ENCODE measurements at places on chromosomes 3 and 15. TPM values are rescaled to one million over a fixed set of nuclear protein-coding genes. Genes with fewer than 3 reads are reported as not detected.

DNA sequence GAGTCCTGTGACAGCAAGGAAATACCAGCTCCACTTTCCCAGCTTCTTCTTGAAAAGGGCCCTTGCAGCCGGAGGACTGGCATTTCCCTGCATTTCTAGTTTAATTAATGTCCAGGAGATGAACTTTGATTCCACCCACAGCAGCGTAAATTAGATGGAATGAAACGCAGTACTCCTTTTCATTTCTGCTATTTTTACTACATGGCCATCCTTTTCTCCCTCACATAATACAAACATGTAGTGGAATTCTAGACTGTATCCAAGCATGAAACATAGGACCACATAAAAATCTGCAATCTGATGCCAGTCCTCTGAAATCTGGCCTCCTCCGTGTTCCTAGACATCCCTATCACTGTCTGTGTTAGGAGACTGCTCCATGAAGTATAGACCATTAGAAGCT lies 403.2 kb downstream of the NR2F2 start:
- H3K27ac ChIP-seq, result no peak overlapping the region
- no peaks in the 10 kb centered on the region for H3K27me3 ChIP-seq
- H3K4me1 ChIP-seq, result no peaks in the 10 kb centered on the region
- DNase-seq, result no peak
- no peak overlapping the region for H3K4me3 ChIP-seq
- no peaks in the 10 kb centered on the region for H3K36me3 ChIP-seq

GRCh38 chr3:173371848-173372487 lies 25.6 kb upstream of the NLGN1 start:
- no peaks in the 10 kb centered on the region for H3K4me1 ChIP-seq
- H3K36me3 ChIP-seq, result no peaks in the 10 kb centered on the region
- no peak overlapping the region for H3K4me3 ChIP-seq
- no peak overlapping the region for H3K27ac ChIP-seq

KBTBD8 gene
- total RNA-seq, result not detected

- H3K4me3 ChIP-seq, result no peak overlapping the region
- H3K4me1 ChIP-seq, result no peaks in the 10 kb centered on the region
- H3K36me3 ChIP-seq, result no peaks in the 10 kb centered on the region
- no peaks in the 10 kb centered on the region for H3K27me3 ChIP-seq
- no peak for DNase-seq
These were observed 30.6 kb upstream of the UBE3A start for GRCh38 chr15:25469377-25469776.

- H3K27me3 ChIP-seq, result no peaks in the 10 kb centered on the region
- H3K27ac ChIP-seq, result no peak overlapping the region
- H3K4me3 ChIP-seq, result no peak overlapping the region
These were observed 10.7 kb downstream of the VIPR1 start for GRCh38 chr3:42513121-42513520.

DNA sequence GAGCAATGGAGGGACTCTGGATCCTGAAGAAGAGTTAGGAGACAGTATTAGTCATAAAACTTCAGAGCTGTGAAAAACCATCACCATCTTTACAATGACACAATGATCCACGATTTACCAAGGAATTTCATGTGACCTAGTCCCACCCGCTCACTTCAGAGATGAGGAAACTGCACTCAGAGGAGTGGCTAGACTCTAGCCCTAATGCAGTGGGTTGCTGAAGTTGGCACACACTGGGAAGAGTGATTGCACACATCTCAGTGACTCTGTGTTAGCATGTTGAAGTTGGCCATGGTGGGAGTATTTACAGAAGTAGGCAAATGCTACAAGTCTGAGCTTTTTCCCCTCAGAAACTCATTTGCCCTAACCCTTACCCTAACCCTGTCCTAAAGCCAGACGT lies 35.2 kb upstream of the SPATA12 start:
- H3K4me3 ChIP-seq, result no peak overlapping the region
- no peak overlapping the region for H3K27ac ChIP-seq
- DNase-seq, result no peak
- no peaks in the 10 kb centered on the region for H3K27me3 ChIP-seq
- peaks cover 6% of the 10 kb centered on the region for H3K4me1 ChIP-seq

DNA sequence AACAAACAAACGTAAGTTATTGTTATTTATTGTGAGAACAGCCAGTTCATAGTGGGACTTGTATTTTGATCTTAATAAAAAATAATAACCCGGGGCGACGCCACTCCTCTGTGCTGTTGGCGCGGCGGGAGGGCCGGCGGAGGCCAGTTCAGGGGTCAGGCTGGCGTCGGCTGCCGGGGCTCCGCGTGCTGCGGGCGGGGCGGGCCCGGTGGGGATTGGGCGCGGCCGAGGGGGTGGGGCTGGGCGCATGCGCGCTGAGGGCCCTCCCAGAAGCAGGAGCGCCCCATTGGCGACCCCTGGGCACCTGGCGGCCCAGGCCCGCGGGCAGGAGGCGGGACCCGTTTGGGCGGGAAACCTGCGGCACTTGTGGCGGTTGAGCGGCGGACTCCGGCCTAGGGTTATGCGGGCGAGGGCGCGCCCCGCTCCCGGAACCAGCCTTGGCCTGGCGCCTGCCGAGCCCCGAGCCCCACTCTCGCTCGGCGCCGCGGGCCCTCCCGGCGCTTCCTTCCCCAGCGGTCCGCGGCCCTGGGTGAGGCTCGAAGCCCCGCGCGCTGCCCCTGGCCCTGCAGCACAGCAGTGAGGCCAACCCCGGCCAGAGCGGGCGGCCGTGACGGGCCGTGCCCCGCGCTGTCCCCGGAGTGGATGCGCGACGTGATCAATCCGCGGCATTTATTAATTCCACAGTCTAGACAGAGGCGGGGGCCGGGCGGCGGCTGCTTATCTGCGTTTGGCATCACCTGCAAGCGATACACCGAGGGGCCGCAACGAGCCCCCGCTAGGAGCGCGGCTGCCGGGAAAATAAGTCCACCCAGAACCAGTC lies 6.0 kb downstream of the ISL2 start:
- no peak overlapping the region for H3K27ac ChIP-seq
- H3K4me3 ChIP-seq, result peak overlapping the region; percentile 30
- H3K27me3 ChIP-seq, result peaks cover 27% of the 10 kb centered on the region
- peaks cover 66% of the 10 kb centered on the region for H3K4me1 ChIP-seq
- DNase-seq, result peak; percentile 61

DNA sequence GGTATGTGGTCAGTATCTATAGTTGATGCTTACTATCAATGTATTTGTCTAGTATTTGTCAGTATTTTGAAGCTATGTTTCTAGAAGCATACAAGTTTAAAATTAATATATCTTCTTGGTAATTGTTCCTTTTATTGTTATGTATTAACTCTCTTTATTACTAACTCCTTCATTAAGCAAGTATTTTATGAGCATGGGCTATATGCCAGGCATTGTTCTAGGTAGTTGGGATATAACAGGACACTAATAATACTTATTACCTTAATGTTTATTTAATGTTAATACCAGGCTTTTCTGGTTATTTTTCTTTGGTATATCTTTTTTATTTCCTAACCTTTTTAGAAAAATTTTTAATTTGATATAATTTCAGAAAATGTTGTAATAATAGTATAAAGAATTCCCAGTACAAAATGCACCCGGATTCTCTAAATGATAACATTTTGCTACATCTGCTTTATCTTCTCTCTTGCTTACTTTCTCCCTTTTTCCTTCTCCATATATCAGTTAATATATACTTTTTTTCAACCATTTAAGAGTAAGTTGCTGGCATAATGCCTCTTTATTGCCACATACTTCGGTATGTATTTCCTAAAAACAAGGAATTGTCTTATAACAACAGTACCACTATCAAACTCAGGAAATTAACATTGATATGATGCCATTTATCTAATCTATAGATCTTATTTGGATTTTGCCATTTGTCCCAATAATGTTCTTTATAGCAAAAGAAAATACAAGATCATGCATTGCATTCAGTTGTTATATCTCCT lies 30.9 kb downstream of the LRRC49 start:
- H3K27ac ChIP-seq, result no peak overlapping the region
- no peak overlapping the region for H3K4me3 ChIP-seq
- DNase-seq, result no peak
- no peaks in the 10 kb centered on the region for H3K4me1 ChIP-seq

DNA sequence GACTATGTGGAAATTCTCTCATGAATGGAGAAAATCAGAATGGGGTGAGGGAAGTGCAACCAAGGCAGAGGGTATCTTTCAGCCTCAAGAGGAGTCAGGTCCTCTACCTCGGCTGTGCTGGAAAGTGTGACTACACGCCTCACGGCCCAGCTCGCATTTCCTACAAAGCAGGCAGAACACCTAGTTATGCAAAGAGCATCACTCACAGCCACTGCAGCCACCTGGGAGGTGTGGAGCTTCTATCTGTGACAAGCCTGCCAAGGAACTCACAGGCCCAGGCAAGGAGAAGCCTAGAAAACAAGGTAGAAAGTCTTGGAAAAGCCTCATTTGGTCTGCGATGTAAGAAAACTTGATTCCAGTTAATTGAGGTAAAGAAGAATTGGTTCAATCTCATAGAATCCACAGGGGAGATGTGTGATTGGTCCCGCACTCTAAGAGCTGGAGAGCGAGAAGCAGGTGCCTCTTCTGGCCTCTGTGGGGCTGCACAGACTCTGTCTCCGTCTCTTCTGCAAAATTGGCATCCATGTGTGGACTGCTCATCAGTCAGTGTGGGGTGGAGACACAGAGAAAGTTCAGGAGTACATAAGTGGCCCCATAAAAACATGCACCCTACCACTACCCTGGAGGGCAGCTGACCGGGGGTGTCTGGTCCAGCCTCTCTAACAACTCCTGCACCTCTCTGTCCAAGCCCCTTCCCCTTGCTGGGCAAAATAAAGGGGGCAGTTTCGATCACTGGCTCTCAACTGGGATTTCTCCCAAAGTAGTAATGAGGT lies 76.8 kb downstream of the TAMM41 start:
- no peaks in the 10 kb centered on the region for H3K36me3 ChIP-seq
- no peaks in the 10 kb centered on the region for H3K27me3 ChIP-seq
- H3K27ac ChIP-seq, result peak overlapping the region; percentile 64
- peaks cover 11% of the 10 kb centered on the region for H3K4me1 ChIP-seq
- DNase-seq, result peak; percentile 25

GRCh38 chr3:63494646-63495045 lies 157.8 kb upstream of the SNTN start:
- H3K27ac ChIP-seq, result no peak overlapping the region
- H3K4me3 ChIP-seq, result no peak overlapping the region
- no peak for DNase-seq

DNA sequence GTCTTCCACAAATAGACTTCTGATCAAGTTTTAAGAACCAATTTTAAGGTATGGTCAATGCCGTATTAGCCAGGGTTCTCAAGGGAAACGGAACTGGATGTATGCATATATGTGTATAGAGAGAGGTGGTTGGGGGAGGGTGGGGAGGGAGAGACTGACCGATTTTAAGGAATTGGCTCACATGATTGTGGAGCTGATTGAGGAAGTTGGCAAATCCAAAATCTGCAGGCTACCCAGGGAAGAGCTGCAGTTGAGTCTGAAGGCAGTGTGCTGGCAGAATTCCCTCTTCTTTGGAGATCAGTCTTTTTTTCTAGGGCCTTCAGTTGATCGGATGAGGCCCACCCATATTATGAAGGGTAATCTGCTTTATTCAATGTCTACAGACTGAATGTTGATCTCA lies 40.8 kb upstream of the SPRED1 start:
- H3K27ac ChIP-seq, result no peak overlapping the region
- no peaks in the 10 kb centered on the region for H3K27me3 ChIP-seq
- no peaks in the 10 kb centered on the region for H3K36me3 ChIP-seq
- DNase-seq, result no peak
- H3K4me3 ChIP-seq, result no peak overlapping the region

AHSG gene
- total RNA-seq, result not detected

DNA sequence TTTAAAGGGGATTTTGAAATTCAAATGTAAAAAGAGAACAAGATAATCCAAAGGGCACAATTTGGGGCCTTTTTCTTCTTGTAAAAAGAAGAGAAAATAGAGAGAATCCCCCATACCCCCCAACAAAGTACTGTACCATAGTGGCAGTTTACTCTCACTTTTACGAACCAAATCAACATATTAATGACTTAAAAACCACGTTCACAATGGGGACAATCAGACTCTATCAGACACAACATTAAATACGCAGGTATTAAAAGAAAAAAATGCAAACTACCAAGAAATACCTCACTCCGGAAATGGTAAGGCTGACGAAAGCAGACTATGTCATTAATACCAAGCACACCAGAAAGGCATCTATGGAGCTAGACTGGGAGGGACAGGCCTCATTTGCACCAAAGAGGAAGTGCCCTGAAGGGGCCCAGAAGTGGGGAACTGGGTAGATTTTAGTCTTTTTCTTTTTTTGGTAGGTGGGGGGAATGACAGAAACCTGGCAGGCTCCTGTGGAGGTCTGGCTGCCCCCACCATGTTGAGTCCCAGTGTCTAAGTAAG lies 134.3 kb downstream of the TIGIT start:
- H3K27ac ChIP-seq, result no peak overlapping the region
- no peaks in the 10 kb centered on the region for H3K36me3 ChIP-seq
- no peaks in the 10 kb centered on the region for H3K27me3 ChIP-seq
- peaks cover 9% of the 10 kb centered on the region for H3K4me1 ChIP-seq
- no peak overlapping the region for H3K4me3 ChIP-seq
